Cardiac muscle cell (in vitro differentiated cells and primary cell): ENCODE measurements at places on chromosomes 5 and 9. TPM values are rescaled to one million over a fixed set of nuclear protein-coding genes. Genes with fewer than 3 reads are reported as not detected.

GRCh38 chr9:76654051-76654461 is 110.2 kb upstream of the PCA3 start:
- DNase-seq = peak; percentile 67

DNA sequence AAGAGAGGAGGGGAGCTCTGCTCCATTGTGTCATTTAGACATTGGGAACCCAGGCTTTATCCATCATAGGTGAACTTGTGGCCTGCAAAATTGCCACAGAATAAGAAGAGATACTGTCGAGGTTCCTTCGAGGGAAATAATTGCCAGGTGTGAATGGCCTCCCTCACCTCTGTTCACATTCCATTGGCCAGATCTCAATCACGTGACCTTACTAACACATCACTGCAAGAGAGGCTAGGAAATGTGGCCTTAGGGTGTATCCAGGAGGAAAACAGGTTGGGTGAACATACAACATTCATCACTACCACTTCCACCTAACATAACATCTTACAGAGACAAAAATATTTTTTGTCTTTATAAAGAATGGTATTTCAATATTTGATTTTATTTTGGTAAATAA is 182.1 kb downstream of the FBXL7 start:
- DNase-seq = no peak

DNA sequence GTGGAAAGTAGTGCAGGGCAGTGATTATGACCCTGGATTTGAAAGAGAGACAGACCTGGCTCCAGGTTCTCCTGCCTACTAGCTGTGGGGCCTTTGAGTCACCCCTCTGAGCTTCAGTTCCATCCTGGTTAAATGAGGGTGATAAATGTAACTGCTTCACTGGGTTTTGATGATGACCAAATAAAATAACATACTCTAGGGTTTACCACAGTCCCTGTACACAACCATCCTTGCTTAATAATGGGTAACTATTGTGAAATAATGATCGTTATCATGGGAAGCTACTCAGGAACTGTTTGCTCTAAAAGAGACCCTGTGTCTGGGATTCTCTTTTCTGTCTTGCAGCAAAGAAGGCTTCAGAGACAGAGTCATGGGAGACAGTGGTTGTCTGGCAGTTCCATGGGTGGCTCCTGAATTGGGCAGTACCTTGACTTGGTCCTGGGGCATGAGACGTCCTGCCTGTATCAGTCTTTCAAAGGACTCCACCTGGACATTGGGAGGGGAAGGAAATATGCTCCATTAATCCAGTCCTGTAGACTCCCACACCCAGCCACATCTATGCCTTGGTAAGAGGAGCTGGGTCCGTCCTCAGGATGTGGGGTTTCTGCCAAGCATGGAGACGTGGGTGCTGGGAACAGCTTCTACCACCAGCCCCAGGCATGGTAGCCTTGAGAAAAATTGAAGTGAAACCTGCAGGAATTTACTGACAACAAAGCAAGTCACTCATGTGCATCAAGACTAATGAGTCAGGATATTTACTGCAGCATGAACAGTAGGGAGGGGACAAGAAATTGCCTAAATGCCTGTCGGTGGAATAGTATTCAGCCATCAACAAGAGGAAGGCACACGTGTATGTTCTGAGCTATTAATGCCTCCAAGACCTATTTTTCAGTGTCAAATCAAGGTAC is 23.4 kb downstream of the AKNA start:
- no peak for DNase-seq

- DNase-seq = no peak
Observed at GRCh38 chr9:110999379-110999778, 38.9 kb downstream of the LPAR1 start.

GRCh38 chr5:30594331-30594730 is 599.2 kb upstream of the CDH6 start:
- DNase-seq = no peak

DNA sequence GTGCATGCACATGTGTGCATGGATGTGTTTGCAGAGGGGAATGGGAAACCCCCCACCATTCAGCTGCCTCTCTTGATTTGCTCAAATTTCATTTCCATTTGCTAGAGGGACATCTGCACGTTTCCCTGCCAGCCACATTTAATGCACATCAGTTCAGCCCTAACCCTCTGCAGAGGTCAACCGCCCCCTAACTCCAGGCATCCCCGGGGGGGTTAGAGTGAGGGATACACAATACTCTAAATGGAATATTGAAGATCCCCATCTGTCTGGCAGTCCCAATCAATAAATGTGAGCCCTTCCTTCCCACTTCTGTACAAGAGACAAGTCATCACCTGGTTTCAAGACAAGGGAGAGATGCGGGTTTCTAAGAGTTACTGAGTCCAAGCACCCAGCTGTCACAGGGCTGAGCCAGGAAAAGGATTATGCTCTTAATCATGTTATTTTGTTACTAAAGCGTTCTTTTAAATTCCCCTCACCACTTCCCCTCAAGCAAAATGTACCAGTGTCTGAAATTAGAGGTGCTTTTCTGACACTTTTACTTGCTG is 134.1 kb downstream of the SEMA6A start:
- DNase-seq = no peak

- DNase-seq = peak; percentile 46
Observed at GRCh38 chr9:137156567-137157375, 13.1 kb downstream of the LRRC26 start.

GRCh38 chr5:169742771-169743296 is 105.8 kb downstream of the DOCK2 start:
- DNase-seq = peak; percentile 56

- DNase-seq = no peak
Observed at GRCh38 chr5:133341296-133341695, 271.0 kb downstream of the FSTL4 start.

DNA sequence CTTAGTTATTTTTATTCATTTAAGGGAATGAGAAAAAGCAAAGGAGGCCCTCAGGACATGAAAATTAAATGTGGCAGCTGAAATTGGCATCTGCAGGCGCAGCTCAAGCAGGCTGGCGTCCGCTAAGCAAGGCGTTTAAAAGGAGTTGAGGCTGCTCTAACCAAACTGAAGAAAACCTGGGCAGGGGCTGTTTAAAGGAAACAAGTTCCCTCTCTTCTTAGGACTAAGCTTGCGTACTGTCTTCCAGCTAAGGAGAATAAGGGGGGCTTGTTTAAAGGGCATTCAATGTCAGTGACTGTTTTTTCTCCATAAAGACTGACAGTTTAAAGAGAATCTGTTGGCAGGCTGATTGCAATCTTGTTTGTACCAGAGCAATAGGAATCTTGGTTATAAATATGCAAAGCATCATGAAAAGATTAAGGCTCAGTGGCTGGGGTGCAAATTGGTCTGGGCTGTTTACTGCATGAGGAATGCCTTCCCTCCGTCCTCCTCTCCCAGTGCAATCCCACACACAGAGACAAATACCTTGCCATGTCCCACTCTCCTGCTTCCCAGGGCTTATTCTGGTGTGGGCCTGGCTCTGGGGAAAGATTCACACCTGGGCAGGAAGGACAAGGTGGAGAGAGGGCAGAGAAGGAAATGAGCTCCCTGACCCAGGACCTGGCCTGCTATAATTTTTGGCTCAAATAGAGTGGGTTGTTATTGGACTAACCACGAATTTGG is 85.9 kb upstream of the LIFR start:
- peak; percentile 17 for DNase-seq

DNA sequence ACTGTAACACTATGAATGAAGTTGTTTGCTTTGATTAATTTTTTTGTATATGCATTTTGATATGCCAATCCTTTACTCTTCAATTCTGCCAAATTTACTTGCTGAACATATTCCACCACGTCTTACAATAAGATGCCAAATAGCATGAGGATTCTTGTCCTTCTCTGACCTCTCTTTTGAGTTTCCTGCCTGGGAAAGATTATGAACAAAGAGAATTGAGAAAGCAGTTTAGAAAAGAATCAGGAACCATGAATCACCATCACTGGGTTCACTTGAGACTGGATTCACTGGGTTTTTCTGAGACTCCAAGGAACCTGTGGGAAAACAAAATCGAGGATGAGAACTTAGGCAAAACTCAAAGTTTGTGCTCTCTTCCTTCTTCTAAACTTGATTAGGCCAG is 256.5 kb downstream of the CETN3 start:
- peak; percentile 59 for DNase-seq

GRCh38 chr9:91902475-91903125 is 47.4 kb downstream of the ROR2 start:
- no peak for DNase-seq

GRCh38 chr5:6510973-6511372 is 62.3 kb downstream of the UBE2QL1 start:
- DNase-seq = peak; percentile 55

DNA sequence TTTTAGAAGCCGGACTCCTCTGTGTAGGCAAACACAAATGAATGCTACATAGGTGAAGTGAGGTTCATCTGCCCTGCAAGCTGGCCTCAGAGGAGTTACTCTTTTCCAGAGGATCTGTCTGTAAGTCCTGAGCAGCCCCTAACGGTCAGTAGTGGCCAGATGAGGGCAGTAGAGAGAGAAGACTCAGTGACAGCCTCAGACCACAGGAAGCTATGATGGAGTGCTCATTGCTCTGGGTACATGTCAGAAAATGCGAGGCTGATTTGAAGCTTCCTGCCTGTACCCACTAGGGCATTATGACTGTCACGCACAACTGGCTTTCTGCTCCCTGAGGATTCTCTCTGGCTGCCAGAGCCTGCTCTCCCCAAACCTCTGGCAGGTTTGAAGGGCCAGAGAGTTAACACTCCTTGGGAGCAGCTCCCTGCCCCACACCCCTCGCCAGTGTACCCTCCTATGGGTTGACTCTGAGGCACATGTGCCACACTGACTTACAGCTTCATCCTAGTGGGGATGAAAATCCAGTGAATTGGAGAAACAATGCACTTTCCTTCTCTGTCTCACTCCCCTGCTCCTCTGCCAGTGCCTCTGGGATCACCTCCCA is 141.5 kb downstream of the GABRG2 start:
- peak; percentile 72 for DNase-seq

- DNase-seq = no peak
Observed at GRCh38 chr9:111752455-111752854, 42.3 kb downstream of the SHOC1 start.

HK3 gene
- total RNA-seq = not detected in 2 replicates

AFAP1L1 gene
- 30.5 and 39.3 TPM in 2 replicates for total RNA-seq

CCL27 gene
- total RNA-seq = 0.77 and 2.0 TPM in 2 replicates

PCYOX1L gene
- 14.4 and 16.1 TPM in 2 replicates for total RNA-seq

FASTKD3 gene
- total RNA-seq = 10.4 and 10.9 TPM in 2 replicates

TAF1L gene
- total RNA-seq = 0.09 TPM in 1 of 2 replicates, not detected in the other

EXOSC3 gene
- total RNA-seq = 51.6 and 55.2 TPM in 2 replicates

SLC45A2 gene
- total RNA-seq = 0.85 TPM in 1 of 2 replicates, not detected in the other

ENTREP1 gene
- 110 and 176 TPM in 2 replicates for total RNA-seq
